ENCODE measurements at places on chromosomes 11 and 22.

GRCh38 chr22:23681026-23681809 lies 9.6 kb upstream of the RGL4 start:
- no peak for DNase-seq

DNA sequence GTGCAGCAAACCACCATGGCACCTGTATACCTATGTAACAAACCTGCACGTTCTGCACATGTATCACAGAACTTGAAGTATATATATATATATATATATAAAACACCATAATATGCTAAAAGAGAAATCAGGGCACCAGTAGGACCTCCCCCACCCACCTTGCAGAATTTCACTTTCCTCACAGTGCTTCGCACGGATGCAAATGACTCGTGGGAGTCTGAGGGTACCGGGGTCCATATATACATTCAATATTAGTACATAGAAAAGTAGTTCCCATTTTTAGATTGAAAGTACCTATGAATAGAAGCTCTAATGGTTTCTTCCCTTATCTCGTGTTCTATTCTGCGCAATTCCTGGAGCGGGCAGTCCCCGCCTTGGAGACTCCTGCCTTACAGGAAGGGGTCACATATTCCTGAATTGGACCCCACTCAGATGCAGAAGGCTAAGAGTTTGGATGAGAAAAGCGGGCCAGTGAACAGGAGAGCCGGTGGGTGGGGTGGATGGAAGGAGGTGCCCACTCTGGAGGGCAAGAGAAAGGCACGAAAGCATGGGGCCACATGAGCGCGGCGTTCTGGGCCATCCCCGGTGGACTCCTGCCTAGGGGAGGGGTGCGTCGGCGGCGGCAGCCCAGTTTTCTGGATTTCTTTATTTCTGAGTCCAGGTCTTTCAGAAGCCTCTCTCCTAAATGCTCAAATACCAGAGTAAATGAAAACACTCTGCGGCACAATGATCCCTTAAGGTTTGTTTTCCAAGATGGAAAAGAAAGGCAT lies 136.3 kb downstream of the ETS1 start:
- DNase-seq: no peak

DNA sequence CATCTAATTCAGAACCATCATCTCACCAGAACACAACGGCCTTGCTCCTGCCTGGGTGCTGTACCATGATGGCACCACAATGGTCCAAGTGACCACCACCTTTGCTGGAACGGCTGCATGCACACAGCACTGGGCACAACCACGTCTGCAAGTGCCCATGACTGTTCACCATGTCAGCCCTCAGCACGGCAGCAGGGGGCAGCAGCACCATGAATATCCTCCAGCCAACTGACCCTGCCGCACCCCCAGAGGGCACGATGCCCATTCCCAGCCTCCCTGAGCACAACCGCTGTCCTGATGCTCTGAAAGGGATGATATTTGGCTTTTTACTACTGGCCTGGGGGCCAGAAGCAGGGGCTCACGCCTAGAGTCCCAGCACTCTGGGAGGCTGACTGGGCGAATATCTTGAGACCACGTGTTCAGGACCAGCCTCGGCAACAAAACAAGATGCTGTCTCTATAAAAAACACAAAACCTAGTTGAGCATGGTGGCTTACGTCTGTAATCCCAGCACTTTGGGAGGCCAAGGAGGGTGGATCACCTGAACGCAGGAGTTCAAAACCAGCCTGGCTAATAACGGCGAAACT lies 25.7 kb downstream of the DRD4 start:
- no peak for DNase-seq

GRCh38 chr11:97502201-97502600 lies 1112.4 kb downstream of the JRKL start:
- no peak for DNase-seq

GRCh38 chr11:45722144-45722543 lies 56.7 kb upstream of the CHST1 start:
- DNase-seq: no peak

DNA sequence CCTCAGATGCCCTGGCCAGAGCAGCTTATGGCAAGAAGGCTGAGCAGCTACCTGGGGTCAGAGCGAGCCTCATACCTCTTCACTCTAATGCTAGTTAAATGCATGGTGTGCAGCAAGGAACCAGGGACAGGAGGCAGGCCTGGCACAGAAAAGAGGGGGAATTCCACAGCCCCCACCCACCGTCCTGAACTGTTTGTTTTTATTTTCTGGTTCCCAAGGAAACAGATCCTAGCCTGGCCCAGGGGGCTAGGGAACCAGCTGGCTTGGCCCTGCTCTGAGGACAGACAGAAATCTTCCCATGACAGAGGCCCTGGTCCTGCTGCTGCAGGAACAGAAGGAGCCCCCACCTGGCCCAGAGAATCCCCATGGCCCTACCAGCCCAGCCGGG lies 40.4 kb downstream of the SLCO2B1 start:
- DNase-seq: no peak

- DNase-seq: no peak
Measured at GRCh38 chr11:98453378-98453777, 567.4 kb upstream of the CNTN5 start.
